ENCODE measurements at places on chromosomes 5 and 9.

DNA sequence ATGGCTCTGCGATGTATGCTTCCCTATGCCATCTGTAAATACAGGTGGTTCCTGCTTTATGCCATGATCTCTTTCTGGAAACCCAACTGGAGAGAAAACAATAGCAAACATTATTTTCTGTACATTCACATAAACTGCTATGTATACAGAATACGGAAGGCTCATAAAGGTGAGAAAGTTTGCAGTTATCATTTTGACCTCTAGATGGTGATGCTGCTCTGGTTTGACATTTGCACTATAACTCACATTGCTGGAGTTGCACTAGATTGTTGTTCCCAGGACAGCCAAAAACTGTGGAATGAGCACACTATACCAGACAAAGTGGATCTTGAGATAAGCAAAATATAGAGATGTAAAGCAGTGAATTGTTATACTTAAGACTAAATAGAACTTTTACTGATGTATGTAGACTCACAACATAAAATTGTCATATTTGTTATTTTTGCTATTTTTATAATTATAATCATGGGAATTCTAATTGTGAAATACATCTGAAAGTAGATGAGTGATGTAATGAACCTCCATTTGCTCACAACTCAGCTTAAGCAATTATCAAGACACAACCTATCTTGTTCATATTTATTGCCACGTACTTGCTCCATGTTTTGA is 246.5 kb downstream of the PTPRD start:
- peak; percentile 24 for DNase-seq

- no peak for DNase-seq
These were observed 152.0 kb downstream of the ERCC6L2 start for GRCh38 chr9:96027251-96028131.

DNA sequence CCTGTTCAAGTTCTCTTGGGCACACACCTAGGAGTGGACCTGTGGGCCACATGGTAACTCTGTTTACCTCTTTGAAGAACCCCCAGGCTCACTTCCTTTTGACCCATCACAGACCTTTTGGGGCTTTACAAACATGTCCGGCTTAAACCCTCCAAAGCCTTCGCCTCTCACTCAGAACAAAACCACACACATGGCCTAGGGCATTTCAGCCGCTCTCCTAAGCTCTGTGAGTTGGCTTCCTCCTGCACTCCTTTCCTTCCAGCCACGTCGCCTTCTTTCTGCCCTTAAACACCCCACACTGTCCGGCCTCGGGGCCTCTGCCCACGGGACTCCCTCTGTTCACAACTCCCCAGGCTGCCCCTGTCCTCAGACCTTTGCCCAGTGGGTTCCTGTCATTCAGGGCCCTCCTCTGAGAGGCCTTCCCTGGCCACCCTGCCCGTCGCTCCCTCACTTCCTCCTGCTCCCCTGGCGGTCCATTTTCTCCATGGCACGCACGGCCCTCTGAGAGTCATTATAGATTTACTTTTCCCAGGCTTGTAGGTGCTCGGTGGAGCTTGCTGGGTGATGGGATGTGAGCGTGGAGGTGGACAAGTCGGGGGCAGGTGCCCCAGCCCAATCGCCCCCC is 1.9 kb downstream of the DOK3 start:
- no peak for DNase-seq

DNA sequence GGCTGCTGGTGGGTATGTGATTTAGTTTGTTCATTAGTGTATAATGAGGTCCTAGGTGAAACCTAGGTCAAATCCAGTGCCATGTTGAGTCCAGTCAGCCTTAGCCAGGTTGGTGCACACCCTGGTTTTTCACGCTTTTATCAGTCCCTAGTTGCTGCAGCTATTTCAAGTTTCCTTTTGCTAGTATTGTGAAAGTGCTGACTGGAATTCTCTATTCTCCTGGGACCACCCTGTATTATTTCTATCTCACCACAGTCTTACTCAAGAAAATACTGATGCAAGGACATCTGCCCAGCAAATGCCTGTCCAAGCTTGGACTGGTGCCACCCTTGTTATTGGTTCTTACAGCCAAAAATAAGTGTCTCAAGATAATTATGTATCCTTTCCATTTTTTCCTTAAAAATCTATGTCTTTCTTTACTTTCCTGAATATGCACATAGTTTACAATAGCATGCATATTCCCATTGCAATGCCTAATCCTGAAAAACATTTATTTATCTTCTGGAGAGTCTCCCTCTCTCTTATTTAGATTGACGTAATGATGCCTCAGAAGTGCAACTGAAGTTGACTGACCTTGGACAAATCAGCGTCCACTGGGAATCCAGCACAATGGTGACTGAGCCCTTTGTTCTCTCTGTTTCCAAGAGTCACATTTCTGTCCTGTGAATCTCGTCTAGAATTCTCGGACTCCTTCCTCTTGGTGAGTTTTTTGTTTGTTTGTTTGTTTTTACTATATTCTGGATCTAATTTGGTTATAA is 1075.0 kb downstream of the CDH9 start:
- DNase-seq, result no peak

DNA sequence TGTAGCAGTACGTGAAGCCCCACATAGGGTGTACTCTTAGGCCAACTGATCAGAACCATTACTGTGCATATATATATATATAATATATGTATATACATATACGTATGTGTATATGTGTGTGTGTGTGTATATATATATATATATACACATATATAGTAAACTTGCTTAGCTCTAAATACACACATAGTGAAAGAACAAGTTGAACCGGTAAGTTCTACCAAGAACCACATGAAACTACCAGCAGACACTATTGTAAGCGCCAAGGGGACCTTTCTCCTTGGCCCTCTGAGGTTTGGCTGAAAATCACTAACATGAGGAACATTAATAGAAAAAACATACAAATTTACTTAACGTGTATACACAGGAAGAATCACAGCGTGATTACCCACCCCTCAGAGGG is 1.8 kb upstream of the TARS1 start:
- no peak for DNase-seq

- no peak for DNase-seq
These were observed 5.0 kb downstream of the TENT4A start for GRCh38 chr5:6718161-6718681.

- no peak for DNase-seq
These were observed 72.5 kb downstream of the TRIM36 start for GRCh38 chr5:115097236-115097635.

DNA sequence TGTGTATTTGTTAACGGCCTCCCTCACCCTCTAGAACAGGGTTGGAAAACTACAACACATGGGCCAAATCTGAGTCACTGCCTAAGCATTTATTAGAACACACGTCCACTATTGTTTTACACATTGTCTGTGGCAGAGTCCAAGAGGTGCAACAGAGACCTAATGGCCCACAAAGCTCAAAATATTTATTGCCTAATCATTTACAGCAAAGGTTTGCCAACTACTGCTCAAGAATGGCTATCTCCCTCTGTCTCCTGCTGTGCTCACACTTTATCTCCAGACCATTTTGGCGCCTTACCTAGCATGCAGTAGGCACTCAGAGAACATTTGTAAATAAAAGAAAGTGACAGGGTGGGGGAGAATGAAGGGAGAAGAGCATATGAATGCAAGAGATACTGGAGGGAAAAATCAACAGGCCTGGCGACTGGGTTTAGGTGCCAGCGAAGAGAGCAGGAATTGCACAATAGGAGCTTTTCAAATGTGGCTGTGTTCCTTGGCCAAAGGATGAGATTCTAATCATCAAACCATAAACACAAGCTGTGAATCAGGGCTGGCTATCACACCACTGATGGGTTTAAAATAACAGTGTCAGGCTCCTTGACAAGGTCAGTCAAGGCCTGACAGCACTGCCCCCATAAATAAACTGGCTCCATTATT is 80.3 kb downstream of the EPB41L4A start:
- no peak for DNase-seq

DNA sequence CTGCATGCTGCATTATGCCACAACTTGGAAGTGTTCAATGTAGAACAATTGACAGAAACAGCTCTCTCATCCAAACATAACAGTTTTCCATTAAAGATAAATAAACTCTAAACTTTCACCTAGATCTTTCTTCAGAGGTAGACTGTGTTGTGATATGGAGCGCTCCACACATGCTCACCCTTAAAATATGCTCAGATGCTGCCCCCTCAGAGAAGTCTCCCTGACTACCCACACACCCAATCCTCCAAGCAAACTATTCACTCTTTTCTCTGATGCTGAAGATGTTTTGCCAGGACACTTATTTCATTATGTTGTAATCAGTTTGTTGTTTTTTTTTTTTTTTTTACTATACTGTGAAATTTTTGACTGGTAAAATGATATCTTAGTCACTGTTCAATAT is 206.6 kb upstream of the RASA1 start:
- no peak for DNase-seq

Data from anterior cingulate cortex (tissue), 58 donors.